ENCODE measurements at places on chromosomes 13 and 19. TPM values are rescaled to one million over a fixed set of nuclear protein-coding genes. Genes with fewer than 3 reads are reported as not detected.

The APOC1 gene
- 121 TPM for total RNA-seq

The ZNF490 gene
- total RNA-seq: 4.4 TPM

The MRPL4 gene
- total RNA-seq: 65.9 TPM

The EID2 gene
- 6.2 TPM for total RNA-seq

The AP1M2 gene
- 2.4 TPM for total RNA-seq

The MEIS3 gene
- total RNA-seq: 7.3 TPM

The MBD3L3 gene
- not detected for total RNA-seq

DNA sequence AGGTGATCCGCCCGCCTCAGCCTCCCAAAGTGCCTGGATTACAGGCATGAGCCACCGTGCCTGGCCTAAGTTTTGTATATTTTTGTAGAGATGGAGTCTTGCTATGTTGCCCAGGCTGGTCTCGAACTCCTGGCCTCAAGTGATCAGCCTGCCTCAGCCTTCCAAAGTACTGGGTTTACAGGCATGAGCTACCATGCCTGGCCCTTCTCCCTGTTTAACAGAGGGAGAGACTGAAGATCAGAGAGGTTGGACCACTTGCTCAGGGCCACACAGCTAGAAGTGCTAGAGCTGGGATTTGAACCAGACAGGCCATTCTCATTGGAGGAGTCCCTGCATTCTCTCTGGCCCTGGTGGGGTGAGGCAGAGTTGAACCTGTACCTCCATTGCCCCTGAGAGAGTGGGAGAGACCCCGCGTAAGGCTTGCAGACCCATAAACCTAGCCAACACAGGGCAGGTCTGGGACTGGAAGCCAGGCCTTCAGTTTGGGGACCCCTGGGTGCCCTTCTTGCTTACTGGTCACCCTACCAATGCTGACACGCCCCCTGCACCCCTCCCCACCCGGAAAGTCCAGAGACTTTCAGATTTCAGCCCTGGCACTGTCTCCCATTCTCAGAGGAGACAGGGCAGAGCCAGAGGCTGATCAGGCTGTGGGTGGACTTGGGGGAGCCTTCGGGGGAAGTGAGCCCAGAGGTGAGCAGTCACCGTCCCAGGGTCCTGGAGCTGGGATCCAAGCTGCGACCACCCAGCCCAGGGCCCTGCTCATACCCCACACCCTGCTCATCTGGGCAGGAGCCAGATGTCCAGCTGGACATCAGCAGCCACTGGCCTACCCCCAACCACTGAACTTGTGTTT, 13.3 kb downstream of the TTYH1 start:
- DNase-seq: no peak

DNA sequence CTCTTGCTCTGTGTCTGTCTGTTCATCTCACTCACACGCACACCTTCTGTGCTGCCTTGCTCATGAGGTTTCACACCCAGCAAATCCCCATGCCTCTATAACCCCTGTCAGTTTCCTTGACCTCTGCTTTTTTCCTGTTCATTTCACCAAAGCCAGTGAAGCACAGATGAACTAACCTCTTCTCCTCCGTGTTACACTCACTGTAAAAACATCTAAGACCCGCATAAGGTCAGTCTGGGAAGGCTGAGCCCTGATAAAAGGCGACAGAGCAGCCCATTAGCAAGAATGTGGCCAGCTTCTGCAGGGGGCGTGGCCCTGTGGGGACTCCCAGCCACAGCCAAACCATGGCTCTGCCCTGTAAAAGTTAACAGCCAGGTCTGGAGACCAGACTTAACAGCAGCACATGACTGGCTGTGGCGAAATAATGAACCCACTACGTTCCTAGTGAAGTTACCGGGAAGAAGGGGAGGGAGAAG, 42.8 kb upstream of the NPAS1 start:
- no peak for DNase-seq

- DNase-seq: peak; percentile 67
Measured at GRCh38 chr19:6103217-6103644, 7.1 kb downstream of the RFX2 start.

- no peak for DNase-seq
Measured at GRCh38 chr13:26412936-26413716, 144.4 kb upstream of the WASF3 start.

DNA sequence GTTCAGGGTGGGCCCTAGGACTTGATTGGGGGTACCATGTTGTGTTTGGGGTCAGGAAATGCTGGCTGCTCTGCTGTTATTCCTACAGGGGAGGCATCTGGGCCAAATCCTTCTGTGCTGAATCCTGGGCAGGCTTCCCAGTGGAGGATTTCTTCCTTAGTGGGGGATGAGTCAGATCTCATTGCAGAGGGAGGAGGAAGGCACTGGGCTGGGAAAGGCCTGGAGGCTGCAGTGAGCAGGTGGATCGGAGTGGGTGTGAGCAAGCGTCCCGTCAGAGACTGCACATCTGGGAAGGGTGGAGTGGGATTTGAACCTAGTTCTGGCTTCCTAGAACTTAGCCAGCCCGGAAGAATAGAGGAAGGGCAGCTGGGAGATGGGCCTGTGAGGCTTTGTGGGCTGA, 11.5 kb downstream of the CCDC124 start:
- DNase-seq: no peak

- DNase-seq: no peak
Measured at GRCh38 chr19:45630463-45630862, 8.7 kb downstream of the EML2 start.

DNA sequence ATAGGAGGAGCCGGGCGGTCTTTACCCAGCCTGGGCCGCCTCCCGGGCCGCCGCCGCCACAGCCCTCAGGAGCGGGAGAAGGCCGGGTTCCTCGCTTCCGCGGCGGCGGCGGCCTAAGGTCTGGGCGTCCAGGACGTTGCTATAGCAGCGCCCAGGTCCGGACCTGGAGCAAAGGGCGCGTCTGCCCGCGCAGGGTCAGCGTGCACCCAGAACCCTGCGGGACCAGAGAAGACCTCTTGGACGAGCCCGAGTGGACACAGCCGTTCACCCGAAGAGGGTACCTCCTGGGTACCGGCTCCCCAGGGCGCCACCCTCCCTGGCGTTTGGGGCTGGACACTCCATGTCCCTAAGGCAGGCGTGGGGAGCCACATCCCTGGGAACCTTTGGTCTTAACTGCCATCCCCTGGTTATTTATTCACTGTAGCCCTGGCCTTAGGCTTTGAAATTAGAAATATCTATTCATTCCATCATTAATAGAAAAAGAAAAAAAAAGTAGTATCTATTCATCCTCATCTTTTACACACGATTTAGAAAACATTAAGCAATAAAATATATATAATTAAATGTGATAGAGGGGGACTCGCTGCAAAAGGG, 2.4 kb downstream of the DZIP1 start:
- no peak for DNase-seq

Data from omental fat pad (tissue), 4 donors.